T-cell (primary cell): ENCODE measurements at places on chromosomes 11 and 22.

- H3K27me3 ChIP-seq: no peaks in the 10 kb centered on the region
- DNase-seq: no peak
- no peaks in the 10 kb centered on the region for H3K36me3 ChIP-seq
- peaks cover 21% of the 10 kb centered on the region for H3K4me1 ChIP-seq
Observed at GRCh38 chr11:44593251-44593650, 27.8 kb downstream of the CD82 start.

GRCh38 chr11:102914238-102915043 is 39.7 kb upstream of the MMP12 start:
- H3K27me3 ChIP-seq: peaks cover 4% of the 10 kb centered on the region
- H3K27ac ChIP-seq: no peak overlapping the region
- no peaks in the 10 kb centered on the region for H3K4me1 ChIP-seq
- no peaks in the 10 kb centered on the region for H3K36me3 ChIP-seq

DNA sequence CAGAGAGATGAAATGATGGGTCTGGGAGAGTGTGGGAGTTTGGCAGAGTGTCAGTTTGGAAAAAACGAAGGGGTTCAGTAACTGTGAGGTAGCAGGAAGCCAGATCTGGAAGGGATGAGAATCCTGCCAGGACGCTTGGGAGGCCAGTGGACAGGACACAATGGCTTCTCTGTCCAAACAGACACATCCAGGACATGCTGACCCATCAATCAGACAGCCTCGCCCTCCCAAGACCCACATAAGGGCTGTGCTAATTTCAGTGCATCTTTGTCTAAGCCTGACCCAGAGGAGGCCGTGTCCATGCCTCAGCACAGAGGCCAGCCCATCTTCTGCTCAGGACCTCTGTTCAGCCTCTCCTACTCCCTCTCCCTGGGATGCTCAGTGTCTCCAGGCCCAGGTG is 576.5 kb upstream of the B3GAT1 start:
- peaks cover 17% of the 10 kb centered on the region for H3K27me3 ChIP-seq
- no peaks in the 10 kb centered on the region for H3K36me3 ChIP-seq
- H3K4me3 ChIP-seq: no peak overlapping the region
- DNase-seq: no peak

DNA sequence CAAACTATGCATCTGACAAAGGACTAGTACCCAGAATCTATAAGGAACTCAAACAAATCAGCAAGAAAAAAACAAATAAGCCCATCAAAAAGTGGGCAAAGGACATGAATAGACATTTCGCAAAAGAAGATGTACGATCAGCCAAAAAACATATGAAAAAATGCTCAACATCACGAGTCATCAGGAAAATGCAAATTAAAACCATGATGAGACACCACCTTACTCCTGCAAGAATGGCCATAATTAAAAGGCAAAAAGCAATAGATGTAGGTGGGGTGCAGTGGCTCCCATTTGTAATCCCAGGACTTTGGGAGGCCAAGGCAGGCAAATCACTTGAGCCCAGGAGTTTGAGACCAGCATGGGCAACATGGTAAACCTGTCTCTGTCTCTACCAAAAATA is 10.4 kb upstream of the OR10V1 start:
- H3K27ac ChIP-seq: no peak overlapping the region
- H3K4me3 ChIP-seq: no peak overlapping the region
- no peaks in the 10 kb centered on the region for H3K36me3 ChIP-seq
- H3K27me3 ChIP-seq: peaks cover 10% of the 10 kb centered on the region

GRCh38 chr11:67635231-67635521 is 4.4 kb downstream of the TBX10 start:
- H3K36me3 ChIP-seq: no peaks in the 10 kb centered on the region
- no peak for DNase-seq
- H3K4me1 ChIP-seq: no peaks in the 10 kb centered on the region
- no peak overlapping the region for H3K4me3 ChIP-seq
- peaks cover 24% of the 10 kb centered on the region for H3K27me3 ChIP-seq
- no peak overlapping the region for H3K27ac ChIP-seq

- H3K4me3 ChIP-seq: no peak overlapping the region
- no peak overlapping the region for H3K27ac ChIP-seq
- no peak for DNase-seq
- H3K4me1 ChIP-seq: no peaks in the 10 kb centered on the region
Observed at GRCh38 chr22:37129866-37130441, 19.8 kb downstream of the IL2RB start.

DNA sequence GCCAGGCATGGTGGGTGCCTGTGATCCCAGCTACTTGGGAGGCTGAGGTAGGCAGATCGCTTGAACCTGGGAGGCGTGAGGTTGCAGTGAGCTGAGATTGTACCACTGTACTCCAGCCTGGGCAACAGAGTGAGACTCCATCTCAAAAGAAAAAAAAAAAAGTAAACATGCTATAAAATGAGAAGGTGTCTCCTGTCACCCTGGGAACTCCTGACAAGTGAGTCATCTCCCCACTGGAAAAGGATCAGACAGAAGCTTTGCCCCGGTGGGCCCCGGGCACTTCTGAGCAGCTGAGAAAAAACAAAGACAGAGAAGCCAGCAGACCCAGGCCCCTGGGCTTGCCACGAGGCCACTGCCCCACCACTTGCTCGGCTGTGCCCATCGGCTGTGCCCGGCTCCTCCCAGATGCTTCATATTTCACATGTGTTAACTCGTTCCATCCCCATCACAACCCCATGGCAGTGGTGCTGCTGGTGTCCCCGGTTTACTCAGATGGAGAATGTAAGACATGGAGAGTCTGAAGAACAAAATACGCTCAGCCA is 22.3 kb downstream of the TTLL1 start:
- H3K4me3 ChIP-seq: no peak overlapping the region
- H3K4me1 ChIP-seq: no peaks in the 10 kb centered on the region
- H3K27ac ChIP-seq: no peak overlapping the region
- no peak for DNase-seq

GRCh38 chr22:34886391-34886790 is 179.6 kb upstream of the ISX start:
- H3K27ac ChIP-seq: no peak overlapping the region
- H3K4me1 ChIP-seq: no peaks in the 10 kb centered on the region
- no peaks in the 10 kb centered on the region for H3K36me3 ChIP-seq
- DNase-seq: no peak
- H3K27me3 ChIP-seq: no peaks in the 10 kb centered on the region

- no peaks in the 10 kb centered on the region for H3K36me3 ChIP-seq
- H3K27ac ChIP-seq: no peak overlapping the region
- H3K27me3 ChIP-seq: peaks cover 4% of the 10 kb centered on the region
- no peaks in the 10 kb centered on the region for H3K4me1 ChIP-seq
- no peak for DNase-seq
- no peak overlapping the region for H3K4me3 ChIP-seq
Observed at GRCh38 chr22:26939466-26939865, 282.1 kb downstream of the MIAT start.

DNA sequence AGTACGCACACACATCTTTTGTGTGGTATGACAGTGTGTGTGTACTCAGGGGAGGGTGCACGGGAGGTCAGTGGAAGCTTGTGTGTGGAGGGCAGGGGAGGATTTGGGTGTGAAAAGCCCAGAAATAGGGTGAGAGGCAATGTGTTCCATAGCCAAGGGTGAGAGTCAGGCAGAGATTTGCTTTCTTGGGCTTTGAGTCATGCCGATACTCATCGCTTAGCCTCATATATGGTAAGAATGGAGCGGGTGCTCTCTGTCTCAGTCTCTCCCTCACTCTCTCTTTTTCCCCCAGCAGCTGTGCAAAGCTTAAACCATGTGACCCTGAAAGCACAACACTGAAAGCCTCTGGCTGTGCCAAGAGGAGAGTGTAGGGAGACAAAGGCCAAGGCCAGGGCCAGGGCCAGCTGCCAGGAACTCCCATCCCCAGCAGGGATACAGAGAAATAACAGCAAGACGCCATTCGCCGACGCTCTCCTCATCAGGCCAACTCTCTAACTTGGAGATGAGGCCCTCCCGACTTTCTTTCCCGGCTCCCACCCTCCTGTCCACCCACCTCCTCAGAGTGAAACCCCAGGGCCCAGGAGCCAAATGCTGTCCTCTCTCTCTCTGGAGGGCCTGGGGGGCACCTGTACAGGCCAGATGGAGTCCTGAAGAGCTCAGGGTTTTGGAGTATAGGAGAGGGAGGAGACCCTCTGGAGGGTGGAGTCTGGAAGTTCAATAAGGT is 20.3 kb upstream of the MICAL3 start:
- no peaks in the 10 kb centered on the region for H3K4me1 ChIP-seq
- DNase-seq: no peak
- no peak overlapping the region for H3K27ac ChIP-seq
- peaks cover 2% of the 10 kb centered on the region for H3K27me3 ChIP-seq
- H3K36me3 ChIP-seq: no peaks in the 10 kb centered on the region

- no peak overlapping the region for H3K4me3 ChIP-seq
- H3K27ac ChIP-seq: no peak overlapping the region
- no peaks in the 10 kb centered on the region for H3K27me3 ChIP-seq
- no peaks in the 10 kb centered on the region for H3K4me1 ChIP-seq
- H3K36me3 ChIP-seq: peaks cover 30% of the 10 kb centered on the region
- DNase-seq: no peak
Observed at GRCh38 chr11:662689-663274, 25.7 kb downstream of the DRD4 start.

- H3K27ac ChIP-seq: no peak overlapping the region
- peaks cover 87% of the 10 kb centered on the region for H3K36me3 ChIP-seq
- no peak for DNase-seq
- no peaks in the 10 kb centered on the region for H3K27me3 ChIP-seq
- no peak overlapping the region for H3K4me3 ChIP-seq
Observed at GRCh38 chr11:71481101-71481960, 28.3 kb downstream of the NADSYN1 start.

GRCh38 chr11:99509863-99510262 is 489.1 kb downstream of the CNTN5 start:
- H3K4me1 ChIP-seq: no peaks in the 10 kb centered on the region
- DNase-seq: no peak
- no peaks in the 10 kb centered on the region for H3K36me3 ChIP-seq
- no peaks in the 10 kb centered on the region for H3K27me3 ChIP-seq
- no peak overlapping the region for H3K4me3 ChIP-seq

DNA sequence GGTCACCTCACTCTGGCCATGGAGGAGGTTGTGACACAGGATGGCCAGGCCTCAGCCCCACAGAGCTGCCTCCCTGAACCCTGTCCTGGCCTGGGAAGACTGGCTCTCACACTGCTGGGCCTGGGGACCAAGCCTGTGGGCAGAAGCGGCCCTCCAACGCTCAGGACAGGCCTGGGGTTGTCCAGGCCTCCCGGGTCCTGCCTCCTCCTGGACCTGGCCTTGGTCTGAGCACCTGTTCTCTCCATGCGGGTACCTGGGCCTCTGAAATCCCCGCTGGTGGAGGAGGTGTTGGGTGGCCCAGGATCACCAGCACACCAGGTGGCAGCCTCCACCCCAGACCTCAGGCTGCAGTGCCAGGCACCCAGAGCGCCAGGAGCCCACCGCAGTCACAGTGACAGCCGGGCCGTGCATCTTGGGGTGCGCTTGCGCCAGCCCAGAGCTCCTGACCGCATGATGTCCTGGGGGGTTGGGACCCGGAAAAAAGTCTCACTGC is 16.1 kb upstream of the PIM3 start:
- no peak overlapping the region for H3K4me3 ChIP-seq
- H3K27me3 ChIP-seq: no peaks in the 10 kb centered on the region
- H3K36me3 ChIP-seq: no peaks in the 10 kb centered on the region
- peaks cover 38% of the 10 kb centered on the region for H3K4me1 ChIP-seq

GRCh38 chr11:131809203-131809918 is 438.9 kb downstream of the NTM start:
- no peak for DNase-seq
- H3K27me3 ChIP-seq: no peaks in the 10 kb centered on the region
- H3K36me3 ChIP-seq: no peaks in the 10 kb centered on the region
- no peak overlapping the region for H3K4me3 ChIP-seq
- H3K27ac ChIP-seq: no peak overlapping the region

- DNase-seq: no peak
- no peaks in the 10 kb centered on the region for H3K4me1 ChIP-seq
- H3K27ac ChIP-seq: no peak overlapping the region
- no peaks in the 10 kb centered on the region for H3K27me3 ChIP-seq
Observed at GRCh38 chr11:103624708-103625623, 411.5 kb upstream of the DDI1 start.

GRCh38 chr11:8768625-8769333 is 86.2 kb downstream of the RPL27A start:
- H3K36me3 ChIP-seq: no peaks in the 10 kb centered on the region
- H3K27me3 ChIP-seq: peaks cover 6% of the 10 kb centered on the region
- H3K4me1 ChIP-seq: no peaks in the 10 kb centered on the region
- no peak for DNase-seq
- no peak overlapping the region for H3K27ac ChIP-seq

DNA sequence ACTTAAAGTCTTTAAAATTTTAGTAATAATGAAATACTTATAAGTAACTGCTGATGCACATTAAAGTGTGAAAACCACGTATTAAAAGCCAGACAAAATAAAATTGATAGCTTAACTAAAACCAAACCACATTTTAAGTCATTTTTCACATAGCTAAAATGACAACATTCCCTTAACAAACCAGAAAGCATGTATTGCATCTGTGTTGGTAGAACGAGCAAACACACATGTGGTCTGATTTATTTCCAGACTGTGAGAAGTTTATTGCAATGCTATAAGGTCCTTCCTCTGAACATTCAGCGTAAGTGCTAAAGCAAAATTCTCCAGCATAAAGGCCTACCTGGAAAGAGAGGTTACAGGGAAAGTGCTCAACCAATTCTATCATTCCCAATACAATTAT is 57.8 kb downstream of the ARHGAP20 start:
- H3K27ac ChIP-seq: no peak overlapping the region
- H3K4me1 ChIP-seq: no peaks in the 10 kb centered on the region
- no peak overlapping the region for H3K4me3 ChIP-seq
- H3K36me3 ChIP-seq: no peaks in the 10 kb centered on the region
- no peaks in the 10 kb centered on the region for H3K27me3 ChIP-seq
- DNase-seq: no peak

GRCh38 chr11:100719809-100720221 is 32.7 kb downstream of the ARHGAP42 start:
- no peaks in the 10 kb centered on the region for H3K4me1 ChIP-seq
- H3K36me3 ChIP-seq: no peaks in the 10 kb centered on the region
- H3K27me3 ChIP-seq: no peaks in the 10 kb centered on the region

GRCh38 chr22:42696331-42696967 is 24.2 kb downstream of the A4GALT start:
- no peak for DNase-seq
- no peaks in the 10 kb centered on the region for H3K27me3 ChIP-seq
- H3K4me3 ChIP-seq: no peak overlapping the region
